Activated CD4-positive, alpha-beta T cell treated with anti-CD3 and anti-CD28 coated beads, Interleukin-2, Interleukin-6, amounts not matched to agents 100 ng/mL and 50 ng/mL, durations not matched to agents 16 hours and 8 hours (primary cell): ENCODE measurements at places on chromosomes 6 and 20.

- no peak for DNase-seq
Measured at GRCh38 chr6:158087224-158087867, 80.7 kb downstream of the SERAC1 start.

- no peak for DNase-seq
Measured at GRCh38 chr20:58751979-58752378, 59.4 kb downstream of the NPEPL1 start.

DNA sequence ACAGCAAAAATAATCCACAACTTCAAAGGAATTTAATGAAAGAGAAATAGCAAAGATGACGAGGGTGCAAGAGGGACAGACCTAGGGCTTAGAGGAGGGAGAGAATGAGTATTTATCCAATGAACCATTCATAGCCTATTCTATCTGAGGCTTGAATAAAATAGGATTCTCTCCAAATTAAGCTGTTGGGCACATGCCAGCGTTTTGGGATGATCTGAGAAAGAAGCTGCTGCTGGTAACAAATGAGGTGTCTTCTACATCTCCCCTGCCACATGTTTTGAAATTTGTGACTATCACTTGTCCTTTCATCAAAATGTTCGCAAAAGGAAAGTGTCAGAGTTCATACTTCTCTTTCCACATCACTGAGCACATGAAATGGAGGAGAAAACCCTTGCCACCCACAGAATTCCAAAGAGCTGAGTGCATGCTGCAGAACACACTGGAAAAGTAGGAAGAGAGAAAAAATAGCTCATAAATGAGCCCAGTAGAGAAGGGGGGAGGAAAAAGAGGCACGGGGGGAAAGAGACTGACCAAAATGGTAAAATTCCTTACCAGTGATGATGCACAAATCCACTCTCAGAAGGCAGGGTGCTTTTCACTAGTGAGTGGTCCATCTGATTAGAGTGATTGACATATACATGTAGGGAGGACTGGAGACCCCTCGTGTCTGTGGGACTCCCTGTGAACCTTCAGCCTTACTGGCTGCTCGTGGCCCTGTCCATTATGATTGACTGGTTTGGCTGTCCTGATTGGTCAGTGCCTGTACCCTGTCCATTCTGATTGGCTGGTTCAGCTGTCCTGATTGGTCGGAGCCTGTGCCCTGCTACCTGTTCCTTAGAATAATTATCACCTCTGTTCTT lies 180.5 kb downstream of the OGFRL1 start:
- DNase-seq, result no peak

GRCh38 chr20:17343091-17343490 lies 116.3 kb downstream of the PCSK2 start:
- DNase-seq, result no peak

DNA sequence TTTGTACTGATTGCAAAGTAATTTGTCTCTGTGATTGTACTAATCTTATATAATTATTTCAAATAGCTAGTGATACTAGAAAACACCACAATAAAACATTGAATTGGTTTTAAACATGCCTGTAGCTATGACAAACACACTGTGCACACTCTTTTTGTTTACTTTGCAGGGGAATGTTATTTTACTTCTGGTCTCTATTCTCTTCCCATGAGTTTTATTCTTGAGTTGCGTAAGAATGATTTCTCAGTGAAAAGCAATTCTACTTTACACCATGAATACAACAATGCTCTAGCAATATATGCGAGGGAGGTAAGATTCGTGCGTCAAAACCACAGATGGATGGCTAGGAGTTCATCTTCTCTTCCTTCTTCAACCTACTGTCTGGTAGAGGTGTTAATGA lies 68.4 kb upstream of the PHACTR1 start:
- no peak for DNase-seq

DNA sequence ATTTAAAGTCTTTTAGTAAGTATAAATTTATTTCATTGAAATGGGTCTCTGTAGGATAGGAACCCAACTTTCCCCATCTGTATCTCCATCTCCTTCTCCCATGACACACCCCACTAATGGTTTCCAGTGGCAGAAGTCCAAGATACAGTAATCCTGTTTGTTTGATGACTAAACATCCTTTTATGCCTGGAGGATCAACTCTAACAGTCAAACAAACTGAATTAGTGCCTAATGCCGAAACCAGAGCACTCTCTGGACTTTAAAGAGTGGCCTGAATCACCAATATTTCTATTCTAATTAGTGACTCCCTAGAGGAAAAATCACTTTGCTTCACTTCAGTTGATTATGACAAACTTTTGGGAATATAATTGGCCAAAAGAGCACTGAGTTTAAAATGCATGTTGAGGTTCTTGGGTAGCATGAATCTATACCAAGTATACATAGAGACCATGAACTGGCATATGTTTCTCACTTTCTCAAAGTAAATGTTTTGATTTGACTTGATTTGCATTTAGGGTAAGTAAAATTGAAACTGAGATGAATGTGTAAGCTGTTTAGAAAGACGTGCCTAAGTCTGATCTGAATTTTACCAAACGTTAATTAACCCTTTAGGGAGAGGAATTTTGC lies 776.4 kb upstream of the NRSN1 start:
- DNase-seq, result no peak

- DNase-seq, result no peak
Measured at GRCh38 chr6:136403110-136403980, 113.7 kb upstream of the BCLAF1 start.

GRCh38 chr6:44001318-44002066 lies 125.8 kb downstream of the MRPL14 start:
- DNase-seq, result peak; percentile 65

DNA sequence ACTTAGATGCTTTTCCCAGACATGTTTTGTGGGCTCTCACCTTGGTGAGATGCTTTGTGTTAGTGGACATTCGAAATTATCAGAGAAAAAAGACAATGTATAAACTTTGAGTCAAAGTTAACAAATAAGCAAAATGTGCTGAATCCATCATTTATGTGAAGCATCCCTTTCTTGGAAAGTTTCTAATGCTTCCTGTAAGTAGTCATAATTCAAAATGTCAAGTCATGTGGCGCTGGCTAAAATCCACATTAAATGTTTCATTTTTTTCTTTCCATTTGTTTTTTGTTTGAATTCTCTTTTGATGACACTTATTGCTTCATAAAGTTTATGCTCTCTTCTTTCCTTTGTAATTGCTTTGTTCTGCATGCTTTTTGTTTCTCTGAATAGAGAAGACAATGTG lies 107.2 kb upstream of the CENPW start:
- no peak for DNase-seq

DNA sequence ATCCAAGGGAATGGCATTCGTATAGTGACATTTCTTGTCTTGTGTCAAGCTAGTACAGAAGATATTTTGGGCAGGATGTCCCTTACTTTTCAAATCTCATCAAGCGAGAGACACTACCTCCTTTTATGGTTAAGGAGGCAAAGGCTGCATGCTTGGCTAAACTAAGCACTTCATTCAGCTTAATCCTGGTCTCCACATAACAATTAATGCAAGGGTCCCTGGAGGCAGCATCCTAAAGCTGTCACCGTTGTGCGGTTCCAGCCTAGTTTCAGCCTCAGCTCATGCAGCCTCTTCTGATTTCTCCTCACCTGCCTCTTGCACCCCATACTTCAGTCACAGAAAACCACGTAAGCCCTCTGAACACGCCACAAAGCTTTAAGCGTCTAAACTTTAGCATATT lies 67.1 kb upstream of the SLC22A23 start:
- DNase-seq, result no peak

GRCh38 chr6:30778001-30778635 lies 33.8 kb upstream of the IER3 start:
- DNase-seq, result no peak

GRCh38 chr6:34771727-34772126 lies 14.4 kb downstream of the SNRPC start:
- DNase-seq, result no peak

DNA sequence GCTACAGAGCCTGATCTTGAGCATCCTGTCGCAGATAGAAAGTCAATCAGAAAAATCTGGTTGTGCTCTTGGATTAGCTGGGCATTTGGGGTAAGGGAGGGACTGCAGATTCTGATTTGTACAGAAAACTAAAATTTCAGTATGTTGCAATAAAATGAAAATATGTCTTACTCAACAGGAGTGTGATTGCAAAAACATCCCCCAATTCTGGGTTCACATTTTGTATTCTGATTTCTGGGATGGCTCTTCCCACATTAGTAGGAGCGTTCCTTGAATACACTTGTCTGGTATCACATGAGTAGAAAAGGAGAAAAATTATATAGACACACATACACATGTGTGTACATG lies 40.5 kb downstream of the PANK2 start:
- no peak for DNase-seq

DNA sequence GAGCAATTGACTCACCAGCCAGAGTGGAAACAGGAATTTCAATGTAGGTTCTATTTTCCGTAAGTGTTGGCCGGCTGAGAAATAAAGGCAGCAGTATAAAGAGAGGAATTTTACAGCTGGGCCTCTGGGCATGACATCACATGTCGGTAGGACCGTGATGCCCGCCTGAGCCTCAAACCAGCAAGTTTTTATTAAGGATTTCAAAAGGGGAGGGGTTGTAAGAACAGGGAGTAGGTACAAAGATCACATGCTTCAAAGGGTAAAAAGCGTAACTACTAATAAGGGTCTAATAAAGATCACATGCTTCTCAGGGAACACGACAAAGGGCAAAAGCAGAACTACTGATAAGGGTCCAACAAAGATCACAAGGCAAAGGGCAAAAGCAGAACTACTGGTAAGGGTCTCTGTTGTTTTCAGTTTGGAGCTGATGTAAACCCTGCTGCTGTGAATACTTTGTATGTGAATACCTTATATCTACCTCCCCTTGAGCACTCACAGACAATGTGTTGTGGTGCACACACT lies 9.0 kb upstream of the TULP4 start:
- DNase-seq, result no peak

GRCh38 chr20:15476781-15477180 lies 1096.5 kb downstream of the KIF16B start:
- no peak for DNase-seq

DNA sequence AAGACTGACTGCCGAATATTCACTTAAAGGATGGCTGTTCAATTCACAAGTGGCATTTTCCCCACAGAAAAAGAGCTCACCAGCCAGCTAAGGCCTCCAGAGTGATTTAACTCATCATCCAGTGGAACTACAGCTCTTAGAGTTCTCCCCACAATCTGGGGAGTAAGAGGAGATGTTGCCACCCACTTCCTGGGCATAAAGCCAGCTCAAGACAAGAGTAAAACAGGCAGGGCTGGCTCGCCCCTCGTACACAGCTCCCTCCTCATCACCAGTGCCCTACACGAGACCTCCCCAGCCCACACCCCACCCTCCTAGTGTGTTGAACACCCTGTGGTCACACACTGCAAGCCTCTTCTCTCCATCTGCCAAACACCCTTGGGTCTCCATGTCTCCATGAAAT lies 47.2 kb upstream of the IPCEF1 start:
- peak; percentile 27 for DNase-seq

DNA sequence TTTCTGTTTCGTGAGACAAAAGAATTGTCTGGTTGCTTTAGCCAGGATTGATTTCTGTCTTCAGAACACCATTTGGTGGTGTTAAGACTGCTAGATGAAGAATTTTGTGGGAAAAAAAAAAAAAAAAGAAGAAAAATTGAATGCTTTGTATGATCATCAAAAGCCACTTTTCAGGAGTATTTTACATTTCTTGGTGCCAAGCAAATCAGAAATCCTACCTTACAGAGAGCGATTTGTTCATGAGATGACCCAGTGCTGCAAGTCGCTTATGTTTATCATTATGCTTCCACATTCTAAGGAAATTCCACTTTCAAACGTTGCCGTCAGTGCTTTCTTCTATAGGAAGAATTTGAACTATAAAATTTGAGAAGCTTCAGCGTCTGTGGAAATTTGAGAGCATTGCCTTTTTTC lies 228.7 kb downstream of the BCKDHB start:
- no peak for DNase-seq
